LHCN-M2 (cell line): ENCODE measurements at places on chromosomes 1 and 21.

DNA sequence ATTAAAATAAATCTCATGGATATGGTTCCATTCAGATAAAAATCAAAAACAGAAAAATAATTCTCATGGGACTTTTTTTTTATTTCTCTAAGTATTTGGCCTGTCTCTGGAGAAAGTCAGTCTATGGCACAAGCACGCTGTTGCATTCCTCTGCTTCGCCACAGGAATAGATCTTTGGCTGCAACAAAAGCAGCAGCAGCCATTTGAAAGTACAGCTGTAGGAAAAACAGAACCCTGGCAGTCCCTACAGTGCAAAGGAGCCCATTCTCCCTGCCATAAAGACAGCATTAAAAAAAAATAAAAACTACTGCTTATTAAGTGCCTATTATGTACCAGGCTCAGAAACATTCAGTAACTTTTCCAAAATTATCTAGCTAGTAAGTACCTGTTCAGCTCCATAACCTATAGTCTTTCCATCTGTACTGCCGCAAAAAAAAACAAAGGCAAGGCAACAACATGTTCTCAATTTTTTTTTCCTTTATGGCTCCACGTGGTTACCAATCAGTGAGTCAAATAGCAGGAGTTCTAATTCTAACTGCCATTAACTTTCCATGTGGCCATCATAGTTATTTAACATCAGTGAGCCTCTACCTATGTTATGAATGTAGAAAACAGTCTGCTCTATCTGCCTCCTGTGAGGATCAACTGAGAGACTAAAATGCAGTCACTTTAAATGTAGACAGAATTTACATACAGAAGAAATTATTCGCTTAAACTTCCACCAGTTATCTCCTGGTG is 22.7 kb downstream of the SLC35D1 start:
- no peak for DNase-seq

DNA sequence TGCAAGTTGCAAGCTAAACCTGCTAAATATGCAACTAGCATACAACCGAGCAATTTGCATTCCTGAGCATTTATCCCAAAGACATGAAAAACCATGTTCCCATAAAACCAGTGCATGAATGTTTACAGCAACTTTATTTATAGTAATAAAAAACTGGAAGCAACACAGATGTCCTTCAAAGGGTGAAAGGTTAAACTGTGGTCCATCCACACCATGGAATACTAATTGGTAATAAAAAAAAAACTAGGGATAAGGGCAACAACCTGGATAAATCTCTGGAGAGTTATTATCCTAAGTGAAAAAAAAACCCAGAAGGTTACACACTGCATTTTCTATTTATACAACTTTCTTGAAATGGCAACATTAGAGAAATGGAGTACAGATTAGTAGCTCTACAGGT is 474.1 kb downstream of the SMYD3 start:
- DNase-seq, result no peak

- no peak for DNase-seq
Measured at GRCh38 chr1:230048922-230049321, 18.1 kb upstream of the GALNT2 start.

DNA sequence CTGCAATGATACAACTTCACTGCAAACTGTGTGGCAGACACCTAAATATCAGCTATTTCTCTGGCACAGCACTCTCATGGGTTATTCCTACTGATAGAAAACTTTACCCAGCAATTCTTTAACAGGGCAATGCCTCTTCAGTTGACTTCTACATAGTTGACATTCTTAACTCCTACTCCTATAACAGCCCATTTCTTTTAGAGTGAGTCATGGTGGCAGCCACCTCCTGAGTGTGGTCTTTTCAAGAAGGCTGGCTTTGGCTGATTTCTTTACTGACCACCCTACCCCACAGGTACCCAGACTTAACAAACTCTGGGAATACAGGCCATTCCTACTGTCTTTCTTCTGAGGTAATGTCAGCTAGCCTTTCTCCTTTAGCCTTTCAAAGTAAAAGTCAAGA is 805.8 kb upstream of the ADGRL2 start:
- DNase-seq, result no peak

GRCh38 chr1:214717351-214717750 is 114.4 kb downstream of the CENPF start:
- DNase-seq, result no peak

GRCh38 chr1:42429603-42430002 is 26.2 kb downstream of the ZMYND12 start:
- no peak for DNase-seq

GRCh38 chr1:42844592-42845140 is 1.7 kb upstream of the ZNF691 start:
- peak; percentile 29 for DNase-seq

- DNase-seq, result no peak
Measured at GRCh38 chr21:30333736-30334135, 3.8 kb downstream of the KRTAP27-1 start.

GRCh38 chr21:38396325-38396724 is 102.0 kb downstream of the ERG start:
- no peak for DNase-seq

DNA sequence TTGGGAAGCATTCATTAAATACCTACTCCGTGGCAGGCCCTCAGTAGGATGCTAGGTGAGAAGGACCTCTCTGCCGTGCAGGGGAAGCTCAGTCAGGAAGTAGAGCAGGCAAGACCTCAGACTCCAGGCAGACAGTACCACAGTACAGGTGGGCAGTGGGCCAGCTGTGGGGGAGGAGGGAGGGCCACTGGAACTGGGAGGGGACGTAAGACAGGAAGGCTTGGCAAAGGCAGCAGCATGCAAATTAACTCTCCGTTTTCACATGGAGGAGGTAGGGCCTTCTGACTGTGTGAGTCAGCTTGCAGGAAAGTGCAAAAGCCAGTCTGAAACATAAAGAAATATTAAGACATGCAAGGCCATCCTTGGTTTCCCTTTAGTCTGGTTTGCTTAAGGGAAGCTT is 157.7 kb downstream of the TRIM33 start:
- DNase-seq, result peak; percentile 73

- DNase-seq, result peak; percentile 12
Measured at GRCh38 chr1:117368116-117369108, 1.2 kb downstream of the MAN1A2 start.

GRCh38 chr1:100736746-100737145 is 17.2 kb downstream of the VCAM1 start:
- DNase-seq, result peak; percentile 90

DNA sequence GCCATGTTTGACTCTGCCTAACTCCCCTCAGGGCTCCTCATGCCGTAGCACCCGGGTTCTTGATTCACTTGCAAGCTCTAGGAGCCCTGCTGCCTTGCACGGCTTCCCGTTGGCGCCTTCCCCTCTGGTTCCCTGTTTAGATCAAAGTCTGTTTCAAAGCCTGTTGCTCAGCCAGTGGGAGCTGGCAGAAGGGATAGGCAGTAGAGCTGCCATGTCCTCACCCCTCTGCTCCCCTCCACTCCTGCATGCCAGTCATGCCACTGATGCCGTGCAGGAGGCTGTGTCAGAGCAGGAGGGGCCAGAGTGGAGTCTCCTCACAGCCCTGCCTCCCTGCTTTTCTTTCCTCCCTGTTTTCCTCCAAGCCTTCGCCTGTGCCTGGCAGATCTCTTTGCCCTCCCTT is 26.5 kb downstream of the HMGCS2 start:
- DNase-seq, result peak; percentile 5

- peak; percentile 75 for DNase-seq
Measured at GRCh38 chr1:167808104-167808503, 86.3 kb downstream of the MPZL1 start.

DNA sequence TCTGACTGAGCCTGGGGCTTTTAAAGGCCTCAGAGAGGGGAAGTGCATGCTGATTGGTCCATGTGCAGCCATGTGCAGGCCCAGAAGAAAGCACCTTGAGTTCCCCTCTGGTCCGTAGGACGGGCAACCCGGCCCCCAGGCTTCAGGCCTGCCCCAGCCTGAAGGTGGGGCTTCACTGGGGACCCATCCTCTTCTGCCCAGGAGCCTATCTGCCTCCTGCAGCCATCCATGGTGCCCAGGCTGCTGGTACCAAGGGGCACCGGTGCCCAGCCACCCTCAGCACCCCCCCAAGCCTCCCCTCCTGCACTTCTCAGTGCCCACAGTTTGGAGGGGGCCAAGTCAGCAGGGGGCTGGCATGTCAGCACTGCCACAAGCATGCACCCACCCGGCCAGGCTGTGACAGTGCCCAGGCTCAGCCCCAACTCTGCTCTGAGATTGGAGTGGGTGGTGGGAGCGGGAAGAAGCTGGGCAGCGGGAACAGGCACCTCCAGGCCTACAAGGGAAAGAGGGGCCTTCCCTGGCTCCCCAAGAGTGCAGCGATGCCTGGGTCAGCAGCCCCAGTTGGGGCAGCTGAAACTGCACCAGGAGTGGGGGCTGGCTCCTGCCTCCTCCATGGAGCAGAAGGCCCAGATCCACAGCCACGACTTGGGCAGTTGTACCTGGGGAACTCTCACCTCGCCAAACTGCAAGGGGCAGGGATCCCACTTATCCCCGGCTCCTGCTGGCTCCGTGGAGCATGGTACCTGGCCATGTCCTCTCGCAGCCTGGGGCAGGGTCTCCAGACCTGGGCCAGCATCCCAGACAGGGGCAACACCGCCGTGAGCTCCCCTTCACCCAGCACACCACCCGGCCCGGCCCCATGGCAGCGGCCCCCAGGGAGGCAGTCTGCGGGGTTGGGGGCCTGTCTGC is 11.7 kb downstream of the COL6A2 start:
- no peak for DNase-seq

DNA sequence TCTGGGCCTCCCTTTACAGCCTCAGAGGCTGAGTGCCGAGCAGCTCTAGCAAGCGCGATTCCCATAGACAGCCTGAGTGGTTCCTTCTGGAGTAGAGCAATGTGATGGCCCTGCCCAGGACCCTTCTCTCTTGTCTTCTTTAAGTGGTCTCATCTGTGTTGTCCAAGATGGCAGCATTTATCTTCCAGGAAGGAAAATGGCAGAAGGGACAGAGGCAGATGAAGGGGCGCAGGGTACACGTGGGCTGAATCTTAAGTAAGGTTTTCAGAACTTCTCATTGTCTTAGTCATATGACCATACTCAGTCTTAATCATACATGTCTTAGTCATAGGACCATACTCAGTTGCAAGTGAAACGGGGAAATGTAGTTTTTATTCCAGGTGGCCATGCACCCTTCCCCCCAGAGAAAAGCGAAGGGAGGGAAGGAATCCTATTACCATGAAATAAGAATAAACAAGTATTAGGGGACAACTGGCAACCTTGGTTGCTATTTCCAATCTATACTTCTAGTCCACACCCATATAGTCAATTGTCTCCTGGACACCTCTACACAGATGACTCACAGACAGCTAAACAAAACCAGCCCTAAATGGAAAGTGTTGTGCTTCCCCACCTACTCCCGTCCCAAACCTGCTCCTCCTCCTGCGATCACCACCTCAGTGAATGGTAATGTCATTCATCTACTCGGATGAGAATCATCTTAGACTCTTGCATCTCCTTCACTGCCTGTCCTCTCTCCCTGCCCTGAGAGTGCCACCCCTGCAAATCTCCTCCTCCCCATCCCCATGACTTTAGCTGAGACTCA is 13.3 kb downstream of the OVAAL start:
- peak; percentile 30 for DNase-seq

GRCh38 chr1:229303855-229304254 is 32.9 kb downstream of the RAB4A start:
- no peak for DNase-seq

GRCh38 chr21:43369124-43369523 is 57.8 kb downstream of the SIK1 start:
- peak; percentile 29 for DNase-seq

GRCh38 chr21:33751120-33751519 is 108.8 kb downstream of the ITSN1 start:
- DNase-seq, result peak; percentile 61

- no peak for DNase-seq
Measured at GRCh38 chr1:201816309-201816854, 12.6 kb upstream of the IPO9 start.

GRCh38 chr1:21659924-21660326 is 9.2 kb downstream of the RAP1GAP start:
- DNase-seq, result no peak

GRCh38 chr1:25616987-25617624 is 515 bp downstream of the MAN1C1 start:
- no peak for DNase-seq

GRCh38 chr21:17270229-17270628 is 242.6 kb upstream of the CXADR start:
- DNase-seq, result peak; percentile 20

GRCh38 chr1:205477759-205478247 is 22.0 kb upstream of the BLACAT1 start:
- no peak for DNase-seq

DNA sequence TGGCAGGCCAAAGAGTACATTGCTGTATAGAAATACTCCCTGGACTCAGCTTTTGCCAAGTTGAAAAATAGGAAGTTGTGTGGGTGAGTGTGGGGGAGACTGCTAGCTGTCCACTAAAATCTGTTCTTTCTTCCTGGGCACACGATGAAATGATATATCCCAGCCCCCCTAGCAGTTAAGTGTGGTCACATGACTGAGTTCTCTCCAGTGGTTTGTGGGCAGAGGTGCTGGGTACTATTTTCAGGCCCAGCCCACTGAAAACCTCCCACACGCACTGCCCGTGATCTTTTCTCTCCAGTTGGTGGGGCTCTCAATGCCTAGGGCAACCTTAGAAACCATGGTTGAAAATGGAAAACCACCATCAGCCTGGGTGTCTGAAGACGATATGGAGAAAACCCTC is 119.7 kb upstream of the LMO4 start:
- no peak for DNase-seq

GRCh38 chr1:245856944-245857531 is 650.0 kb downstream of the SMYD3 start:
- DNase-seq, result peak; percentile 41

DNA sequence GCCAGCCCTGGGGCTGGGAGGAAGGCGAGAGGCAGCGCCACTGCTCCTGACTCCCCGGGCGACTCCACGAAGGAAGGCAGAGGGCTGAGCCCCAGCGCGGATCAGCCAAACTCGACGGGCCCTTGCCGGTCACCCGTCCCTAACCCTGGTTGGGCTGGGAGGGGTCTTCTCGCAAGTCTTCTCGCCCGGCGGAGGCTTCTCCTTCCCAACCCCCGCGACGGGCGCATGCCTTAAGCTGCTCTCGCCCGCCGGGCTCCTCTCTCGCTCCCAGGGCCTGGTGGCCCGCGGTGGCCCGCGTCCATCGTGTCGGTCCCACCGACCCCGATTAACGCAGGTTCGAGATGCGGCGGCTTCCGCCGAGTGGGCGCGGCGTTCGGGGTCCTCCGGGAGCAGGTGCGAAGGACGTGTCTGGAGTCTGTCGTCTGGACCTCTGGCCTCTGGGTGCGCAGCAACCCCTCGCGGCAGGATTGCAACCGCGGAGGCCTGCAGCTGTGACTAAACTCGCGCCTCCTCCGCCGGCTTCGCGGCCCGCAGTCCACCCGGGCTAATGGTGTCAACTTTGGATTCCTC is 29.0 kb upstream of the PPM1J start:
- no peak for DNase-seq

DNA sequence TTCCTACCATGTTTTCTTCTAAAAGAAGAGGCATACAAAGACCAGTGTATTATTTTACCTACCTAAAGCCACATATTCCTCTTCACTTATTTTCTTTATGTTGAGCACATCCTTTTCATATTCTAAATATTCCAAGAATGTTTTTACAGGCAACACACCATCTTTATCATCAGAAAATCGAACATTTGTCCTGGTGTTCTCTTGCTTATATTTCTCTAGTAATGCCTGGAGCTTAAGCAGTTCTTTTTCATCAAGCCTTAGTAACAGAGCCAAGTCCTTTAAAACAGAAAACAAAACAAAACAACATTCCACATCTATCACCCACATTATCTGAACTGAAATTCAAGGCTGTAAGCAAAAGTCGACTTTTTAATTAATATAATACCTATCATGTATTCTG is 88.7 kb downstream of the IARS2 start:
- peak; percentile 11 for DNase-seq

- DNase-seq, result no peak
Measured at GRCh38 chr1:46575778-46576177, 24.3 kb upstream of the KNCN start.

- no peak for DNase-seq
Measured at GRCh38 chr1:71843012-71843411, 439.3 kb downstream of the NEGR1 start.
